Small intestine (tissue), 16 donors: ENCODE measurements at places on chromosomes 2 and 18. TPM values are rescaled to one million over a fixed set of nuclear protein-coding genes. Genes with fewer than 3 reads are reported as not detected.

The DUSP2 gene
- 5.1 TPM for polyA plus RNA-seq

The ANKRD62 gene
- polyA plus RNA-seq = not detected

The ADI1 gene
- 67.4 TPM for polyA plus RNA-seq

The SCG2 gene
- 4.0 TPM for polyA plus RNA-seq

The PDCD1 gene
- polyA plus RNA-seq = 0.27 TPM

The PDK1 gene
- 2.7 TPM for polyA plus RNA-seq

The UGT1A8 gene
- 0.07 TPM for polyA plus RNA-seq

The COLEC12 gene
- polyA plus RNA-seq = 0.27 TPM

The CD8B gene
- polyA plus RNA-seq = 11.3 TPM

The MAPK4 gene
- polyA plus RNA-seq = 0.71 TPM

The POMC gene
- 2.9 TPM for polyA plus RNA-seq

The UGT1A10 gene
- polyA plus RNA-seq = 0.27 TPM

The SNORC gene
- polyA plus RNA-seq = 9.1 TPM

The KCNE4 gene
- polyA plus RNA-seq = 1.5 TPM

The ATG9A gene
- 8.1 TPM for polyA plus RNA-seq

The RGPD3 gene
- 0.13 TPM for polyA plus RNA-seq

The ELOA2 gene
- not detected for polyA plus RNA-seq

The FAHD2A gene
- polyA plus RNA-seq = 27.5 TPM

The MC5R gene
- polyA plus RNA-seq = not detected

The OTOF gene
- polyA plus RNA-seq = 0.22 TPM

The ANXA4 gene
- 764 TPM for polyA plus RNA-seq

The IL36G gene
- not detected for polyA plus RNA-seq

The TMEM37 gene
- polyA plus RNA-seq = 75.9 TPM

The OSR1 gene
- polyA plus RNA-seq = 12.2 TPM

The EGR4 gene
- polyA plus RNA-seq = 0.01 TPM

The SKOR2 gene
- polyA plus RNA-seq = not detected

The TDRD15 gene
- not detected for polyA plus RNA-seq

The GCA gene
- 23.9 TPM for polyA plus RNA-seq

The LYPD6 gene
- 1.8 TPM for polyA plus RNA-seq

The SMIM21 gene
- polyA plus RNA-seq = not detected

The BCL11A gene
- polyA plus RNA-seq = 17.2 TPM

The SLC40A1 gene
- 72.6 TPM for polyA plus RNA-seq

The STK17B gene
- polyA plus RNA-seq = 23.2 TPM

The DUSP19 gene
- polyA plus RNA-seq = 2.0 TPM

The CHRND gene
- polyA plus RNA-seq = not detected

The TMEFF2 gene
- polyA plus RNA-seq = 0.34 TPM

The CRYBA2 gene
- polyA plus RNA-seq = 5.4 TPM

The CFC1 gene
- 3.1 TPM for polyA plus RNA-seq

The VWC2L gene
- not detected for polyA plus RNA-seq

The FKBP7 gene
- 3.0 TPM for polyA plus RNA-seq

The ITGA6 gene
- polyA plus RNA-seq = 33.2 TPM

The TMEM200C gene
- polyA plus RNA-seq = not detected

The NAT8 gene
- 1.2 TPM for polyA plus RNA-seq

The SPIRE1 gene
- polyA plus RNA-seq = 2.4 TPM
